ENCODE measurements at places on chromosomes 1 and 21. TPM values are rescaled to one million over a fixed set of nuclear protein-coding genes. Genes with fewer than 3 reads are reported as not detected.

Gene PROX1
- 105 TPM for total RNA-seq

Gene RBM11
- total RNA-seq, result 0.48 TPM

Gene KIF21B
- total RNA-seq, result 0.38 TPM

Gene PLCH2
- total RNA-seq, result 0.06 TPM

Gene ADORA1
- 11.2 TPM for total RNA-seq

Gene NEGR1
- total RNA-seq, result 6.2 TPM

Gene MAP1LC3C
- total RNA-seq, result 0.61 TPM

Gene CLCA1
- not detected for total RNA-seq

Gene SYT2
- total RNA-seq, result not detected

Gene OR2M3
- total RNA-seq, result not detected

Gene RNF186
- not detected for total RNA-seq

Gene NTMT2
- total RNA-seq, result 3.2 TPM

Gene FCAMR
- total RNA-seq, result not detected

Gene LRRC71
- not detected for total RNA-seq

Gene MNDA
- 1.9 TPM for total RNA-seq

Gene ETV3
- 27.5 TPM for total RNA-seq

Measured in heart right ventricle (tissue), 16 donors.